ENCODE measurements at places on chromosomes 12 and 14.
A peak's percentile ranks its signal among the peaks of the same experiment; 100 is the strongest.

DNA sequence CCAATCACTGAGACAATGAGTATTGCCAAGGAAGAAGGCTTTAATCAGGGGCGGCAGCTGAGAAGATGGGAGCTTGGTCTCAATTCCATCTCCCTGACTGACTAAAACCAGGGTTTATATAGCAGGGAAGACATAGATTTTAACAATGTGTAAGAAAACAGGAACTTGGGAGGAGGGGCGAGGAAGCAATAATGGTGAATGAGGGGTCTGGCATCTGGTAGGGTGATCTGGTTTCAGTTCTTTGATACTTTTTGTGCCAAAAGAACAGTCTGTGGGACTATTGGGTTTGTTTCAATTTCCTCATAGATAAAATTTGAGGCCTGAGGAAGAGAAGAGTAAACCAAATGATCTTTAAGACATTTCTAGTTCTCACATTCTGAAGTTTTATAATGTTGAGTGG, 49.2 kb downstream of the FUT8 start:
- DNase-seq: no peak

DNA sequence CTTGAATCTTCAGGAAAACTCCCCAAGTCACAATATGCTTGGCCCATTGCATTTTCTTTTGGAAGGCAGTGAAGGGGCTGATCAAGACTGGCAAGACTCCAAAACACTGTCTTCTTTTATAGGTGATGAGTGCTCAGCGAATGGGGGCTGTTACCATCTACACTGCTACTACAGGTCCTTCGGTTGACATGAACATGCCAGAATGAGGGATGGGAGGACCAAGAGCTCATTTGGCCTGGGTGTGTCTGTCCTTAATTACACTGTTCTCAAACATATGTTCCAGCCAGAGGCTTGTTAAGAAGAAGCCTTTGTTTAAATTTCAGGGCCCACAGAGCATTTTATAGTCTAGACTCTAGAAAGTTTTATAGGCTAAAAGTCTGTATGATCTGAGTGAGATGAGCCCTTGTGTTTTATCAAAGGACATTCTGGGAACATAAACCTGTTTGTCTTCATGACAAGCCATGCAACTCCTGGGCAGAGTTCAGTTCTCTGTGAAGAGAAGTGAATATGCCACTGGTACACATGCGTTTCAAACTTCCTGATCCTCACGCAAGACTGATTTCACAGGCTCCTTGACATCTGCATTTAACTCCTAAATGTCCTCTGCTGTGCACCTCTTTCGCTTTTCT, 4.7 kb upstream of the FAM234B start:
- no peak for DNase-seq

DNA sequence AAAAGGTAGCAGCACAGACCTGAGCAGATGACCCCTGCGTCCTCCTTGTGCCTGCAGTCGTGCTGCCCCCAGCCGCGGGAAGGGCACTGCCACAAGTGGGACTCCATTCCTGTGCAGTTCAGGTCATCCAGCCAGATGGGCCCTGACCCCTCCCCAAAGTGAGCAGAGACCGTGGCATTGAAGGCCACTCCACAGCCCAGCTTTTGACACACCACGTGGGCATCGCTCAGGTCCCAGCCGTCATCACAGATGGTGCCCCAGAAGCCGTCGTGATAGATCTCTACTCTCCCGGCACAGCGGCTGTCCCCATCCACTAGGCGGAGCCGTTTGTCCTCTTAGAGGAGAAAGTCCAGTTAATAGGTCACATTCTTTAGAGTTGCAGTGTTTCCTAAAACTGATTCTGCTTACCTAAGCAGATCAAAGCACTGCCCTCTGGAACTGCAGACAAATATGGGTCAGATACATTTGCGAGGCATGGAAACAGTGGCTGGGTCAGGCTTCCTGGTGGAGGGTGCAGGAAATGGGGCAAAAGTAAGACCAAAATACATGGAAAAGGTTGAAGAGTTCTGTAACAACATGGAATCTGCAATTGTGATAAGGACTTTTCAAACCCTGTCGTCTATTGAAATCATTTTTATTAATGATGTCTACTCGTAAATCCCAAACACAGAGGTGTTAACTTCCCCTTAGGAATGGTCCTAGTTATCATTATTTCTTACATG, 69.4 kb downstream of the CD163L1 start:
- DNase-seq: no peak

DNA sequence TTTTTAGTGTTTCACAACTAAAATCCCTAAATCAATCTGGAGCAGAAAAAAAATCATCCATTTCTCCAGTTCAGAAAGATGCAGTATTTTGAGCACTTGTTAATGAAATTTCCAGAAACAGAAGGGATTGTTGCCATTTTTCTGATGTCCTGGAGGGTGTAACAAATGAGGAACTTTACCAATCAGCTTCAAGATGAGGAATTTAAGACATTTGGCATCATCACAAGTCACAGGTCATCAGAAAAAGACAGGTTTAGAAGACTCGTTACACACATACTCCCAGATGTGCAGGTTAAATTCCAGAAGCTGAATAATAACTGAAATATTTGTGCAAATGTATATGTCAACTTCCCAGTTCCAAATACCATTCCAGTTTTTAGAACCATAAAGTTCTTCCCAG, 482 bp upstream of the PSMC1 start:
- no peak for DNase-seq

GRCh38 chr12:104215638-104216297, at the start of gene TXNRD1:
Gene TXNRD1, plus strand, starts transcription at chr12:104215779. Its CDS starts 24 bp downstream, at chr12:104215803.
- peak; percentile 78 for DNase-seq

DNA sequence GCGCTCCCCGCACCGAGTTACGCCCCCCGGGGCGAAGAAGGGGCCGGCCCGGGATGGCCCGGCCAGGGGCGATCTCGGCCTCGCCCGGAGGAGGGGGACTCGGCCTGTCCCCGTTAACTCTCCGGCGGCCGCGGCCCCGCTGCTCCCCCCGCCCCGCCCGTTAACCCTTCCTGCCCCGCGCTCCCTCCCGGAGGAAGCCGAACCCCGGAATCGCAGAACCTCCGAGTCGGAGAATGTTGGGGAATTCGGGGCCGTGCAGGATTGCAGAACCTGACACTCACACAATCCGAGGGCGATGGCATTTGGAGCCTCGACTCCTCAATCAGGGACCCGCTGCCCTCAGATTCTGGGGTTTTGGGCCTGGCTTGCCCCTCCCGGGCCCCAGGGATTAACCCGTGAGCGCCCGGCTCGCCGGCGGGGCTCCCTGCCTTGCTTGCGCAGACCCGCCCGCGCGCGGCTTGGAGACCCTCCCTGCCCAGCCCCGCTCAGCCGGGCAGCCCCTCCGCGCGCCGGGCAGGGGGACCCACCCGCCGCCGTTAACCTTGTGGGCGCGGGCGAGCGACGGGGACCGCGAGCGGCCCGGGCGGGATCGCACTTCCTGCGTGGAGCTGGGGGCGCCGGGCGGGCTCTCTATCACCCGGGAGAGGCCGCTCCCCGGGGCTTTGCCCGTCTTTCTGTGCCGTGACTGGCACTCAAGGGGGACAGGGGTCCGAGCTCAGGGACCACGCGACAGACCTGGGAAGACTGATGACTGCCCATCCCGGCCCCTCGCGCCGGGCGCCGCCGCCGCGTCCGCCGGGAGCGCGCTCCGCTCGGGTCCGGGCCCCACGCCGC, 18.8 kb downstream of the BEGAIN start:
- no peak for DNase-seq

- DNase-seq: no peak
These were observed 382.6 kb upstream of the DCN start for GRCh38 chr12:91565246-91565645.

DNA sequence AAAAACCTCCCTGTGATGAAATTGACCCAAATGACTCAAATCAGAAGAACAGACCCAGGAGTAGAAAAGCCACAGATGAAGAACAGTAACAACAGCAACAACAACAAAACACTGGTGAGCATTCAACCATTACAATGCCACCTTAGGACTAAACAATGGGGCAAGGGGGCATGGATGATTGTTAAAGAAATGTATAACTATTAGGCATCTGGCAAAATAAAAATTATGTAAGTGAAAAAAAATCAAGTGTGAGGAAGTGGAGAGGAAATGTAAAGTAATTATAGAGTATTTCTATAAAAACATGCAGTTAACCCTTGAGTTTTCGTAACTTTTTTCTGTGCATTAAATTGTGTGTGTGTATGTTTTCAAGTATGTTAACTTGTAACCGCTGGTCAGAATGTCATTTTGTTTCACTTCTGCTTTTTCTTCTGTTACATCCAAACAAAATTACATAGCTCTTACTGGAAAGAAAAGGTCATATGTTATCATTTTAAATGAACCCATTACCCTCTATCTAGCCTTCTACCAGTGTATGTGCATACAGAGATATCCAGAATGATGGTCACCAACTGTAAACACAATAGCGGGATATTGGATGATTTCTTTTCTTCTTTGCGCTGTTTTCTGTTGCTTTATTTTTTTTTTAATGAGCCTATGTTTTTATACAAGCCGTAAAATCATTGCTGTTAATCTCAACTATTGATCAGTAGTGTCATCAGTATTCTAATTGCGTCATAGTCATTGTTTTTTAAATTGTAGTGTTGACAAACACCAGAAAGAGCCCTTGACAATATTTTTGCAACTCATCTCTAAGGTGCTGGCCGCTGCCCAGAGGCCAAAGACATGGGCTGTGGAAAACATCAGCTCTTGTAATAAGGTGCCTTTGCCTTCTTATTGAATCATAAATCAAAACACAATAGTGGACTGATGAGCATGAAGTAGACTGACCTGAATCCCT, 170.6 kb downstream of the CRADD start:
- no peak for DNase-seq

GRCh38 chr14:53060046-53060445, 93.1 kb downstream of the DDHD1 start:
- no peak for DNase-seq

GRCh38 chr14:54781080-54781479, 121.5 kb downstream of the GCH1 start:
- no peak for DNase-seq

- no peak for DNase-seq
These were observed 148.4 kb upstream of the SYT10 start for GRCh38 chr12:33587784-33588712.

DNA sequence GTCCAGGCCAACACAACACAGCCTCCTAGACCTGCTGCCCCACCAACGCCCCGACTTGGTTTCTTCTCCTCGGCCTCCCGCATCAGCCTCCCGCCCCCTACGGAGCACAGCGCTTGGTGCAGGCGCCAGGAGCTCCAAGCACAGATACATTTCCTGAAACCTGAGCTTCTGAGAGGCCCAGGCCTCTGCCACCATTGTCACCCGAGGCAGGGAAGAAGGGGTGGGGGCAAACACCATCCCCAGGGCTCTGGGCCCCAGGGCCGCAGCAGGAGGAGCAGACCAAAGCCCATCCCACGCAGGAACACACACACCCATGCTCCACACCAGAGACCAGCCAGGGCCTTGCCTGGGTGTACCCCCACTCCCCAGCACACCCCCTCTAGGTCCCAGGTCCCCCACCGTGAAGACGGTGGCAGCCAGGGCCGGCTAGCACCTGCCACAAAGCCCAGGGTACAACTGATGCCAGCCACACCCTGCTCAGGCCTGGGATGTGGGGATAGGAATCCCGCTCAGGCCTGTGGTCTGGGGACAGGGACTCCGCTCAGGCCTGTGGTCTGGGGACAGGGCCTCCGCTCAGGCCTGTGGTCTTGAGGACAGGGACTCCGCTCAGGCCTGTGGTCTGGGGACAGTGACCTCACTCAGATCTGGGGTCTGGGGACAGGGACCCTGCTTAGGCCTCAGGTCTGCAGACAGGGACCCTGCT, 5.4 kb downstream of the JAG2 start:
- no peak for DNase-seq

DNA sequence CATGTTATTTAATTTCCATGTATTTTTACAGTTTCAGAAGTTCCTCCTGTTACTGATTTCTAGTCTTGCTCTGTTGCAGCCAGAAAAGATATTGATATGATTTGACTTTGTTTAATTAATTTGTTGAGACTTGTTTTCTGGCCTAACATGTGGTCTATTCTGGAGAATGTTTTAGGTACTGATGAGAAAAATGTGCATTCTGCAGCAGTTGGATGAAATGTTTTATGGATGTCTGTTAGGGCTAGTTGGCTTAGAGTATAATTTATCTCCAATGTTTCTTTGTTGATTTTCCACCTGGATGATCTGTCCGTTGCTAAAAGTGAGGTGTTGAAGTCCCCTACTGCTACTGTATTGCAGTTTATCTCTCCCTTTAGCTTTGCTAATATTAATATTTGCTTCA, 54.4 kb downstream of the GPR137C start:
- no peak for DNase-seq

GRCh38 chr14:50044042-50044651, 72.2 kb downstream of the VCPKMT start:
- no peak for DNase-seq

- DNase-seq: no peak
These were observed 7.7 kb upstream of the HPD start for GRCh38 chr12:121866331-121866730.

DNA sequence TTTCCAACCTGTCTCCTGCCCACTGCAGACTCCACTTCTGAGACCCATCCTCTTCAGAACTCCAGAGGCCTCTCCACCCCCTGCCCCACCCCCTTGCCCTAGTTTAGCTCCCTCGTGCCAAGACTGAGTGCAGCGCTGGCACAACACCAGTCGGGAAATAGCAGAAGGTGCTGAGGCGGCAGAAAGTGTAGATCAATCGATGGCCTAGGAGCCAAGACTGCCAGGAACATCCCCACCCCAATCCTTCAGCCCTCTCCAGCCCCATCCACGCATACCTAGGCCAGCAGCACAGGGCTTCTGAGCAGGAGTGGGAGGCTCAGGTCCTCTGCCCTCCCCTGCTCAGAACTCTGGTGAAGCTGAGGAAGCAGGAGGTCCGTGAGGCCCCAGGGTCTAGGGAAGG, 1.1 kb downstream of the CPNE6 start:
- DNase-seq: no peak

- DNase-seq: no peak
These were observed 281.5 kb downstream of the TMEM117 start for GRCh38 chr12:44117337-44117736.

GRCh38 chr12:40338621-40339020, 113.8 kb downstream of the LRRK2 start:
- DNase-seq: no peak

- DNase-seq: no peak
These were observed 394.1 kb downstream of the BCAT1 start for GRCh38 chr12:24554612-24555295.

- no peak for DNase-seq
These were observed 338.3 kb downstream of the DPF3 start for GRCh38 chr14:72555609-72556000.

- no peak for DNase-seq
These were observed 69.3 kb downstream of the RIN3 start for GRCh38 chr14:92582706-92583452.

GRCh38 chr14:59664741-59665140, 88.1 kb upstream of the CCDC175 start:
- DNase-seq: no peak

GRCh38 chr12:118274066-118274465, 98.6 kb downstream of the TAOK3 start:
- DNase-seq: no peak

DNA sequence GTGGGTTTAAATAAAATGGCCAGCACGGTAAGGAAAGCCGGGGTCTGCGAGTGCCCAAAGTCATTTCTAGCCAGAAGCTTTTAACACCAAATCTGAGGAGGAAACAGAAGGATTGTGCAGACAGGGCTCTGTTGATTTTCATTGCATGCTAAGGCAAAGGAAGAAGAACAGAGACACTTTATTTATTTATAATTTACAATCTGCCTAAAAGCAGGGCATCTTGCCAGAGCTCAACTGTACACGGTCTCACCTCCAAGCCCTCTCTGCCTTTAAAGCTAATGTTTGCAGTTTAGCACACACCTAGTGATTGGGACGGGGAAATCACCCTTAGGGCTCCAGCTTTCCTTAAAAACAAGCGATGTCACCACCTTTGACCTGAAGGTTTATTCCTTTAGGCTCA, 4.0 kb downstream of the KCNA5 start:
- no peak for DNase-seq

GRCh38 chr14:92532490-92533163, 19.0 kb downstream of the RIN3 start:
- DNase-seq: no peak
